ENCODE measurements at places on chromosomes 16 and 17.

- no peak for DNase-seq
These were observed 82.8 kb downstream of the ASIC2 start for GRCh38 chr17:33210285-33210684.

DNA sequence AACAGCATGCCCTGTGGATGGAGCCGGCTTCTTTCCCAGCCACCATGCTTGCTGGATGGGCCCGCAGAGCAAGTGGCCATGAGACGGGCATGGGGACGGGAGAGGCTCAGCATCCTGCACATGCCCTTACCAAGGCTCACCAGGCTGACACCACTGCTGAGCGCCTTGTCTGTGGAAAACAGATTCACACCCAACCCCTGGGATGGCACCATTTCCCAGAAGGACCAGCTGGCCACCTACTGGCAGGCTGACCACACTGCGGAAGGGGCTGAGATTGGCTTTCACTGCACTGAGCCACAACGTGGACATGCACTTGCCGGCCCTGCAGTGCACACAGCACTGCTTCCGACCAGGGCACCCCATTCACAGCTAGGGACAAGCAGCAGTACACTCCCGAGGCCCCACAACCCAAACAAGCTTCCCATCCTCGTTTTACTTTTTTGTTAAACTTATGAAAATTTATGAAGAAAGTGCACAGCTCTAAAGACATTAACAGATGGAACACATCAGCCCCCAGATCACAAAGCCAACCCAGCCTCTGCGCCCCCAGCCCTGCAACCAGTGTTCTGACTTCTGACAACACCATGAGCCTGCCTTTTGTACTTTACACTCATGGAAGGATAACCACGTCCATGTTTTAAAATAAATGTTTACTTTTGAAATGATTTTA is 13.9 kb upstream of the KRTAP17-1 start:
- DNase-seq, result no peak

DNA sequence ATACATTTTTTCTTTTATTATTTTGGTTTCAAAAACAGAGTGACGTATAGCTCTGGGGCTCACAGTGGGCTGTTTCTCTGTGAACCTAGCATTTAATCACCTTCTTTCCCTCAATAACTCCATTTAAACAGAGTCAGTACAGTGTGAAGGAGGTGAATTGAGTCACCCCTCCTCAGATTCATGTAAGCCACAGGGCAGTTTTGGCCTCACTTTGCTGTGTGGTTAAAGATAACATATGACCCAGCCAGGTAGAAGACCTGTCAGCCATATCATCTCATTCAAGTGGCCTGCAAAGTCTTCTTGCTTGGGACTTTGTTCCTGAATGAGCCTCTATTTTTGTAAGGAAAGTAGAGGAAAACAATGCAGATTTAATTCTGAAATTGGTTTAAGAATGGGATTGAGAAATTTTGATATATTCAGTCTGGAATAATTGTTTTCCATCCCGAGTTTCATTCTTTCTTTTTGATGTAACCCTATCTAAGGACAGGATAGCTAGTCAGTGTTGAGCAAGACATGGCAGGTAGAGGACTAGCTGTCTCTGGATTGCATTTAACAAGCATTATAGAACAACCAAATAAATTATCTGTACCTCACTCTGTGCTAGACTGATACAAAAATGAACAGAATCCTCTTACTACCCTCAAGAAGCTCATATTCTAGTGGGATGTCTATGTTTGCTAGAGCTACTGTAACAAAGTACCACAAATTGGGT is 13.1 kb downstream of the MAP2K6 start:
- no peak for DNase-seq

GRCh38 chr16:89890886-89891657 is 17.7 kb downstream of the TCF25 start:
- DNase-seq, result no peak

DNA sequence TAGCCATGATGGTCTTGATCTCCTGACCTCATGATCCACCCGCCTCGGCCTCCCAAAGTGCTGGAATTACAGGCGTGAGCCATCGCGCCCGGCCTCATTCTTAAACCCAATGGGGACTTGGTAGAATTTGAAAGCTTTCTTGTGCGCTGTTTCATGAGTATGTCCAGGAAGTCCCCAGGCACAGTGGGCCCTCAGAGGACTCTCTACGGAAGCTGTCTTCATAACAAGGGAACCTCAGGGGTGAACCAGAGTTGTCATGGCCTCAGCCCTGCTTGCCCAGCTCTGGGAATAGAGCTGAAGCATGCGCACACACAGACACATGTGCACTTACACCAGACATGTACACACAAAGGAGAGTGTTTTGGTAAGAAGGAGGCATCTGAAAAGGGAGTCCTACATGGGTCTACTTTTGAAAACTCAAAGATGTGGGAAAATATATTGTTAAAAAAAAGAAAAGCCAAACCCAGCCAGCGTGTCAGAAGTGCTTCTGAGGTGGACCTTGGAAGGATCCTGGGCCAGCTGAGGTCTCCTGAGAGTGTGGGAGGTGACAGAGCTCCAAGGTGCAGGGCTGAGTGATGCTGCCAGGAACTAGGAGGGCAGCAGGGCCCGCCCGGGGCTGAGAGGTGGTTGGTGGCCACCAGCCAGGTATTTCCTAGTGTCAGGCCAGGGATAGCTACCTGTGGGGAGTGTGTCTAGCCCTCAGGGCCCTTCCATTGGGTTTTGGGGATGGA is 54.6 kb downstream of the EPN2 start:
- no peak for DNase-seq
